NCI-H446 (cell line): ENCODE measurements at places on chromosomes 3 and 15.

DNA sequence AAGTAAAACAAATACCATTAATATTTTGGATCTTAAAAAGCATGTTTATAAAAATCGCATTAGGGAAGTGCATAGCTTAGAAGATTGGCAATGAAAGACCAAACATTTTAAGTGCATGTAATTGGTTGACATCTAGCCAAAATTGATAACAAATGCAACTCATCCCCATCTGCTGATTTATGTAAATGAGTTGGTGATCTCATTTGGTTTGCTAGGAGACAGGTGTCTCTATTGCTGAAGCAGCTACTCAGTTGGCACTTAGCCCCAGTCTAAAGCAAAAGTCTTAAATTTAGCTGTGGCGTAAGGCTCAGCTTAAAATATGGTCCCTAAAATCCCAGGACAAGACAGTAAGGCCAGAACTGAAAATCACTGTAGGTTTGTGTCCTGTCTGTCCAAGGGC is 113.5 kb upstream of the CHL1 start:
- DNase-seq, result no peak

- DNase-seq, result no peak
These were observed 12.9 kb downstream of the IQCH start for GRCh38 chr15:67267440-67267839.

- DNase-seq, result peak; percentile 22
These were observed 237.8 kb downstream of the OPA1 start for GRCh38 chr3:193830791-193831191.

DNA sequence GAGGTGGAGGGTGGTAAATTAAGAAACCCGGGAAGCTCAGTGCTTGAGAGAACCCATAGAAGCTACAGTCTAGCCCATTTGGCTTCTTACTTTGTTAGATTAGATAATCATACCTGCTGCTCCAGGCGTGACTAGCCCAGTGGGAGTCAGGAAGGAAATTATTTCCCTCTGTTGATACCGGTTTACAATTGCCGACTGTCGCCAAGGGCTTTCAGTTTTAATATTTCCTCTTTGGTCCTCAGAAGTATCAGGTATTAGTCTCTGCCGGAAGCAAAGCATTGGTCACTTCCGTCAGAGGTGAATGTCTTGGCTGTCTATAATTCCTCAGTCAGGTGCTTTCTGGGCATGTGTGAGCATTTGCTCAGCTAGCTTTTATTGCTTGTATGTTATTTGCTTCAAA is 75.2 kb downstream of the LPP start:
- no peak for DNase-seq

DNA sequence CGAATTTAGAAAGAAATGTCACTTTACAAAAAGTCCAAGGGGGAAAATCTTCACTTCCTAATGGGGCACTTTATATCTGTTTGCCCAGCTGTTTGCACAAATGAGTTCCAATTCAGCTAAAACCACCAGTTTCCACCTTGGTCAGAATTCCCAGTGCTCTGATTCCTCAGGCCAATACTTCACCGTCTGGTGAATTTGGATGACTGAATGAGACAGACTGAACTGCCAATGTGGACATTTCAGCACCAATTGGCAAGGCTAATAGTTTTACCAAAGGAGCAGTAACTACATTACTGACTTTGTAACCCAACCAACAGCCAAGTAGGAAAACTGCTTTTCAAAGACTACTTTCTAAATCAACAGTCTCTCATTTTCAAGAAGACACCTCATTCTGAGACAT is 51.8 kb downstream of the ABI3BP start:
- no peak for DNase-seq

GRCh38 chr3:39133093-39133490 is 20.3 kb downstream of the CSRNP1 start:
- no peak for DNase-seq

DNA sequence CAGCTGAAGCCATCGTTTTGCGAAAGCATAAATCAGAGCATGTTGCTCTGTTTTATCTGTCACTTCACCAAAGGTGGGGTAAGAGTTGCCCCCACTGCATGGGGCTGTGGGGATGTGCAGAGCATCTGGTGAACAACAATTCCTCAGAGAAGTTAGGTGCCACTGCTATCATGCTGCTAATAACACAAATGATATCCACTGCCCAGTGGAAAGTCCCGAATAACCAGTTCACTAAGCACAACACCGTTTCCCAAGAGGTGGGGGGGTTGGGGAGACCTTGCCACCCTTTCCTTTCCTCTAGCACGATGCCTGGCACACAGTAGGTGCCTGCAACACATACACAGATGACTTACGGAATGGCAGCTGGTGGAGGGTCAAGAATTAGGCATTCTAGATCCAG is 38.6 kb downstream of the FAM3D start:
- no peak for DNase-seq

- DNase-seq, result no peak
These were observed 9.5 kb downstream of the RPS17 start for GRCh38 chr15:82530606-82531379.

DNA sequence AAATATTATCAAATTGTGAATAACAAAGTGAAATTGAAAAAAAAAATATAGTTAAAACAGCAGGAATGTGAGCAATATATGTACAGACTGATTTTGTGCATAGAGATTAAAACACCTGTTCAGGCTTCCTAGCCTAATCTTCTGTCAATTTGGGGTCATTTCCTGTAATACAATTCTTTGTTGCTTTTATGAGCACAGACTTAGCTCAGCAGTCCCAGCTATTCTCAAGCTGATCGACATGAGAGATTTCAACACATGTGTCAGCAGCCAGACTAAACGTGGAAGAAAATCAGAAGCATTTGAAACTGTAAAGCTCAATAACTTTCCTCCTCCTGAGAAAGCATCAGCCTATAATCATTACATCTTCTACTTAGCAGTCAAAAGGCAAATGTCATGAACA is 1.6 kb upstream of the FHIT start:
- DNase-seq, result no peak

GRCh38 chr15:100310041-100310405 is 31.8 kb downstream of the ADAMTS17 start:
- DNase-seq, result no peak

DNA sequence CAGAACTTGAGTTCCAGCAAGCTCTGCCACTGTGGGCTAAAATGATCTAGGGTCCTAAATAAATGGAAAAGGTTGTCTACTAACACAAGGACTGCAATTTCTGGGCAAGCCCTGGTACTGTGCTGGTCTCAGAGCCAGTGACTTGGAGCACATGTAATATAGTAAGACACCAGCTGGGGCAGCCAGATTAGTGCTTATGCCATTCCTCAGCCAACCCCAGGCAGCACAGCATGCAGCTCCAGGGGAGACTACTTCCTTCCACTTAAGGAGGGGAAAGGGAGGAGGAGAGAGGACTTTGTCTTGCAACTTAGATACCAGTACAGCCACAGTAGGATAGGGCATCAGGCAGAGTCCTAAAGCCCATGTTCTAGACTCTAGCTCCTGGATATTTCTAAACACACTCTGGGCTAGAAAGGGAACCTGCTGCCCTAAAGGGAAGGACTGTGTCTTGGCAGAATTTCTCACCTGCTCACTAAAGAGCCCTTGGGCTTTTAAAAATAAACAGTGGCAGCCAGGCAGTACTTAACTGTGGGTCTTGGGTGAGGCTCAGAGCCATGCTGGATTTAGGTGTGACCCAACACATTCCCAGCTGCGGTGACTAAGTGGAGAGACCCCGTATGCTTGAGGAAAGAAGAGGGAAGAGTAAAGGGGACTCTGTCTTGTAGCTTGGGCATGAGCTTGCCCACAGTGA is 223.7 kb upstream of the BCHE start:
- DNase-seq, result no peak

DNA sequence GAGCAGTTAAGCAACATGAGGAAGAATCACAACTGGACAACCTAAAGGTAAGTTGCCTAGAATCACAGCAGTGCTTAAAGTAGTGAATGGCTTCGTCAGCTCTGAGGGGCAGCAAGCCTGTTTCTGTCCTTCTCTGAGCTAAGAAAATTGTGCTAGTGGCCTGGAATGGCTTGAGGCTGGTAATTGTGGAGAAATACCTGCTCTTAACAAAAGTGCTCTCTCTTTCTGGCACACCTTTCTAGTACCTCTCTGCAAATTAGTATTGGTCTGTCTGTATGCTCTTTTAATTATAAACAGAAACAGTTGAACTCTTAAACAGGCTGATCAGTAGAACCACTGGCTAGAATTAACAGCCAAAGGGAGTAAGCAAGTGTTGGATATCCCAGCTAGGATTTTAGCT is 11.6 kb downstream of the SNX1 start:
- no peak for DNase-seq

DNA sequence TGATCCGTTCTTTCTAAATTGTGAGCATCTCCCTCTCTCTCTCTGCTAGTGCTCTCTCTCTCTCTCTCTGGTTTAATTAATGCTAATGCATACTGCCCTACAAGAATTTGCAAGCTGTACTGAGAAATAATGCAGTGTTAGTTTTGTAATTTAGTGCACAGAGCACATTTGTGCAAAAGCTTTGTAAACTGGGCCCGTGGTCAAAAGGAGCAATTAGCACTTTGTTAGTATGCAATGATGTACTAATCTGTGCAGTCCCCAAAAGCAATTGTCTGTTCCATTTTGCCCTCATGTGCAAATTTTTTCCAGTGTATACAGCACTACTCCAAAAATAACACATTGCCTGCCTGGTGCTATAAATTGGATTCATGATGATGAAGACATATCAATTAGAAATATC is 184.6 kb upstream of the CMC1 start:
- no peak for DNase-seq

GRCh38 chr3:126654571-126655383 is at the start of gene TXNRD3:
TSS of gene TXNRD3 (minus strand) at chr3:126655124.
- peak; percentile 30 for DNase-seq

DNA sequence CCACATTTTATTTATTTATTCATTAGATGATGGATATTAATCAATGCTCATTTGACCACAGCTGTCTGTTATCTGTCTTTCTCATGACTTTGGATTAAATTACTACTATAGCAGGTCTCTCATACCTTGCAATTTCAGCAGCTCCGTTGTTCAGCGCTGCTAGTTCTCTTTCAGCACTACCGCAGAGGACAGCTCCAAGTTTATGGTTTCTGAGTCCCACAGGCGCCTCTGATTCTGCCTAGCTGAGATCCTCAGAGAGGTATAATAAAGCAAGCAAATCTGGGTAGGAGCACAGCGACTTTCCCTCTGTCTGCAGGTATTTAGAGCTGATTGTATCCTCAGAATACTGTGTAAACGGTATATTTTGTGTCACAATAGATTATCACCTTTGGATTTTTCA is 204.9 kb downstream of the CNTN4 start:
- DNase-seq, result no peak

DNA sequence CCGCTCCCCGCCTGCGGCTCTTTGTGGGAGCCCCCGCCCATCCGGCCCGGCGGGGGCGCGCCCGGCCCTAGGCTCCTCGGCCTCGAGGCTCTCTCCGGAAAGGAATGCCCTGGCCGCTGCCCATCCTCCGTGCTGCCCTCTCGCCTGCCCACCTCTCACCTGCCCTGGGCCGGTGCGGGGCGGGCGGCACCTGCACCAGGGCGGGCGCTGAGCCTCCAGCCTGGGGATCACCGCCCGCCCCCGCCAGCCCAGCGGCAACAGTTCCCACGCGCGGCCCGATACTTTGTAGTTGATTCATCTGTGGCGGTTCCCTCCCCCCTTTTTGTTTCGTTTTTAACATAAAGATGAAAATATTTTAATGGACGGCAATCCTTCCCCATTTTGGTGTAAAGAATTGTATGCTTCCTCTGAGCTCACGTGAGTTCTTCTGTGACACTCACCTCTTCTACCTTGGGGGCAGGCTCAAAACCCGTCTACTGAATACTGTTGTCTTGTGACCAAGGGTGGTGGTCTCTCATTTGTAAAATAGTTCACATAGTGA is 1.9 kb downstream of the KLF13 start:
- DNase-seq, result no peak

- no peak for DNase-seq
These were observed 17.0 kb downstream of the XXYLT1 start for GRCh38 chr3:195253923-195254432.

DNA sequence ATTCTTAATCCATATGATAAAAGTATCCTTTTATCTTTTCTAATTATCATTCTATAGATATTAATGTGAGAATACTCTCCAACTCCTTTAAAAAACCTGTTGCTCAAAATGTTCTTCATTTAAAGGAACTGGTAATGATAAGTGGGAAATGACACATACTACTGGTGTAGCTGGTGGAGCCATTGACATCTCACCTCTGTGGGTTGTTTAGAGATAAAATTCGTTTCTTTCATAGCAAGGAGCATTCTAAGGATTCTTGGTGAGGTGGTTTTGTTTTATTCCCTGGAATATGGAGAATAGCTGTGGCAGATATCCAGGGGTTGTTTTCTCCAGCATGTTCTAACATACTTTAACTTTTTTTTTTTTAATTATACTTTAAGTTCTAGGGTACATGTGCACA is 299.8 kb upstream of the THBS1 start:
- no peak for DNase-seq

DNA sequence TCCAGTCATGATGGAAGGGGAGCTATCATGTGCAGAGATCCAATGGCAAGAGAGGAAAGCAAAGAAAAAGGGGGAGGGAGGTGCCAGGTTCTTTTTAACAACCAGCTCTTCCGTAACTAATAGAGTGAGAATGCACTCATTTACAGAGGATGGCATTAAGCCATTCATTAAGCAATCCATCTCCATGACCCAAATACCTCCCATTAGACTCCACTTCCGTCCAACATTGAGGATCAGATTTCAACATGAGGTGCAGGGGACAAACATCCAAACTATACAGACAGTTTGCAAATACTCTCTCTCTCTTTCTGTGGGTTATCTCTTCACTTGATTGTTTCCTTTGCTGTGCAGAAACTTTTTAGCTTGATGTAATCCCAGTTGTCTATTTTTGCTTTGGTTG is 21.2 kb downstream of the ZDHHC23 start:
- DNase-seq, result no peak

- no peak for DNase-seq
These were observed 28.1 kb downstream of the C3orf80 start for GRCh38 chr3:160253298-160253697.

- DNase-seq, result no peak
These were observed 26.5 kb upstream of the P2RY12 start for GRCh38 chr3:151410891-151411559.

GRCh38 chr3:56711344-56711743 is 28.3 kb upstream of the TASOR start:
- DNase-seq, result no peak

- no peak for DNase-seq
These were observed 93.4 kb upstream of the CTDSPL start for GRCh38 chr3:37768107-37768809.

- DNase-seq, result no peak
These were observed 21.1 kb upstream of the GBE1 start for GRCh38 chr3:81782585-81782984.
